ENCODE measurements at places on chromosomes 16 and 17.
A peak's percentile ranks its signal among the peaks of the same experiment; 100 is the strongest.

DNA sequence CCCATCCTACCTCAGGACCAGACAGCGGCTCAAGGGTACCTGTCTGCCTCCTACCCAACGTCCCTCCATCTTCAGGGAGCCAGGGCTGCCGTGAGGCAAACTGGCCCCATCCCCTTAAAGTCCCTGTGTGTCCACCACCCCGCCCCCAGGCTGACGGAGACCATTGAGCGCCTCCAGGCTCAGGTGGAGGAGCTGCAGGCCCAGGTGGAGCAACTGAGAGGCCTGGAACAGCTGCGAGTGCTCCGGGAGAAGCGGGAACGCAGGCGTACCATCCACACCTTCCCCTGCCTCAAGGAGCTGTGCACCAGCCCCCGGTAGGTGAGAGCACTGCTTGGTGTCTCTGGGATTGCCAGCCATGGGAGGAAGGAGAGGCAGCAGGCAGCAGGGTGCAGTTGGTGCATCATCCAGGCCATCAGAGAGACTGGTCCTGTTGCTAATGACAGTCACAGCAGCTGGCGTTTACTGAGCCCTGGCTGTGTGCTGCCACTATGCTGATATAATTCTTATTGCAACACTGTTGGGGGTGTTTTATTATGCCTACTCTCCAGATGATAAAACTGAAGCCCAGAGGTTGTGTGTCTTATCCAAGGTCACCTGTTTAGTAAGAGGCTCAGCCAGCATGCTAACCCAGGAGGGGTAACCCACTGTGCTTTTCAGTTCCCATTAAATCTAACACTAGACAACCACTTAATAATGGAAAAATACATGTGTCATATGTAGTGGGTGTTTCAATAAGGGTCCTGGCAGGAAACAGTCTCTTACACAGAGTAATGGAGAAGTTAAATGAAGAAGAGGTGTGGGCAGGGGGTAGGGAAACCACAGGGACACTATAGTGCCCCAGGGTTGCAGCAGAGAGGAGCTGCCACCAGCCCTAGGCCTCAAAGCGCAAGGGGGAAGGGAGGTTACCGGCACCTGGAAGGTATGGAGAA, 10.3 kb upstream of the MRPL58 start:
- DNase-seq = no peak

DNA sequence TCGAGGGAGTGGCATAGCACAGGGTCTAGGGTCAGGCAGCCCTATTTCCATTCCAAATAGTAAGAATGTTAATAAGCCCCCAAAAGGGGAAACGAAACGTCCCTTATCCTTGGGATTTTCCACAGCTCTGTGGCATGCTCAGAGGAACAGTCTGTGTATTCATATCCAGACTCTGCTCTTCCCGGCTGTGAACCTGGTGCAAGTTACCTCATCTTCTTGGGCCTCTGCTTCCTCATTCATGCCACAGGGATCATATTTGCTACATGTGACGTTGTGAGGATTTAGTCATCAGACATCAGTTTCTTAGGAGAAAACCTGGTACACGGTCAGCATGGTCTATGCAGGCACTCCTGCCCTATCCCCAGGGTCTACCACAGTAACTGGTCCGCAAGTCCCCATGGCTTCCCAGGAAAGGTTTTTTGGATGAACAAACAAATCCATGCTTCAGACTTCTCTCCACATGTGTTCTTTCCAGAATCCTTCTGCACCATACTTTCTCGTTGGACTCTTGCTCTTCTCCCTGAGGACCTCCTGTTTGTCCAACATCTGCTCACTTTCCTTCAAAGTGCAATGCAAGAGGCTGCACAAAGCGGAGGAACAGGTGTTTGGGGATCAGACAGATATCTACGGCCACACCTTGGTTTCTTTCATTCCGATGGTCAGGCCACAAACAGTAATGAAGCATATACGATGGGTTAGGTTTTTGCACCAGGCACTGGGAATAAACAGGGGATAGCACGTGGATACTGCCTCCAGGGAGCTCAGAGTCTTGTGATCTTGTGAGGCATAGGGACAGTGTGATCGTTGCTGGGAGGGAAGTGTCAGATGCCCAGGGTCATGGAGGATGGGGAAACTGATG, 17.7 kb downstream of the GLP2R start:
- no peak for DNase-seq

- DNase-seq = no peak
These were observed 2.9 kb downstream of the CLEC16A start for GRCh38 chr16:10947211-10947787.

GRCh38 chr16:88264641-88265285, 118.0 kb upstream of the ZNF469 start:
- peak; percentile 33 for DNase-seq

- no peak for DNase-seq
These were observed 563 bp downstream of the ZACN start for GRCh38 chr17:76079535-76079955.

DNA sequence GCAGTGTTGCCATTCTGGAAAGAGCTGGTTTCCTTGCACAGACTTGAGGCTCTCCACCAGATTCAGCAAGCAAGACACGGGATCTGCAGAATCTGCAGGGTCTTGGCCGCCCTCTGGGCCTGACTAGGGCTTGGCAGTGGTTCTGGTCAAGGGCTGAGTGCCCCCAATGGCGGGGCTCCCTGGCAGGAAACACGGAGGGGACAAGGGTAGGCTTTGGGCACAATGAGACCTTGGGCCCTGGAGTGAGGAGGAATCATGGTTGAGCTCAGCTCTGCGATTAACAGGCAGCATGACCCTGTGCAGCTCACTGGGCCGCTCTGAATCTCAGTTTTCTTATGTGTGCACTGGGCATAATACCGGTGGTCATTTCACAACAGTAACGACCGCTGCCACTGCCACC, 249.9 kb downstream of the GSG1L start:
- no peak for DNase-seq

DNA sequence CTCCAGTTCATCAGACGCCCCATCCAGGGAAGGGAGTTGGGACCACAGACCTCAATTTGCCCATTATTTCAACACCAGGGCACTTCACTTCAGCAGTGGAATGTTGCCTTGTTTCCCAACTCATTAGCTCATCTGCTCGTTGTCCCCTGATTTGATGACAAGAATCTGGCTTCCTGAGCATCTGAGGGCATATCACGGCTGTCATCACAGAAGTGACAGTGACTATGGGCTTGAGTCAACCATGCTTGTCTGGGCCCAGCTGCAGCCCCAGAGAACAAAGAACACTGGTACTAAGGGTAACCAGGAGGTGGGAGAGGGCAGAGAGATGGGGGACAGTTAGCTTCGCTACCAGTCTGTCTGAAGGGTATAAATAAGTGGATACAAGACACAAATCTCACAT, 266.0 kb upstream of the SDK2 start:
- no peak for DNase-seq

GRCh38 chr17:8287651-8288335, 677 bp upstream of the RANGRF start:
- DNase-seq = no peak

GRCh38 chr16:86471896-86472295, 38.4 kb upstream of the FOXF1 start:
- no peak for DNase-seq

GRCh38 chr17:48719642-48720265, 2.6 kb downstream of the PRAC1 start:
- DNase-seq = no peak

DNA sequence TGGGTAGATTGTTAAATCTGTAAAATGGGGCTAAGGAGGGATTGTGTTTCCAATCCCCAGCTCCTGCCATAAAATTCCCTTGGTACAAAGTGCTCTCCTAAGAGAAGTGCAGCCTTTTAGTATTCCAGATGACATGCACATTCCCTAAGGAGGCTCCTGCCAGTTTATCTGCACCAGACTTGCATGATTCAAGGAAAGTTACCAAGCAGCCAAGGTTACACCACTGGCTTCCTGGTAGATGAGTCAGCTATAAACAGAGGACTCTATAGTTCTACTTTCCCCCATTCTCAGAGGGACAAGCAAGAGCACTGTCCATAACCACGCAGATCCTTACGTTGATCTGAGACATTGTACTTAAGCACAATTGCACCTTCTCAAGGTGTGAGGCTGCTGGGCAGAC, 1.9 kb downstream of the CALB2 start:
- DNase-seq = no peak
